ENCODE measurements at places on chromosomes 16 and 17. TPM values are rescaled to one million over a fixed set of nuclear protein-coding genes. Genes with fewer than 3 reads are reported as not detected.
A peak's percentile ranks its signal among the peaks of the same experiment; 100 is the strongest.

Gene KRTAP3-2
- not detected for total RNA-seq

Gene ITGAX
- total RNA-seq: 5.9 TPM

Gene PRR11
- total RNA-seq: 0.78 TPM

Gene SP6
- 0.08 TPM for total RNA-seq

Gene SRL
- total RNA-seq: 400 TPM

Gene HOXB3
- total RNA-seq: 4.2 TPM

GRCh38 chr16:3152277-3152990 lies 17.6 kb downstream of the ZNF213 start:
- DNase-seq: peak; percentile 89

- DNase-seq: no peak
Measured at GRCh38 chr17:2911035-2911754, 115.0 kb downstream of the RAP1GAP2 start.

GRCh38 chr16:372302-372983 lies 2.1 kb upstream of the MRPL28 start:
- DNase-seq: no peak

- DNase-seq: no peak
Measured at GRCh38 chr17:497241-498034, 144.8 kb upstream of the RPH3AL start.

DNA sequence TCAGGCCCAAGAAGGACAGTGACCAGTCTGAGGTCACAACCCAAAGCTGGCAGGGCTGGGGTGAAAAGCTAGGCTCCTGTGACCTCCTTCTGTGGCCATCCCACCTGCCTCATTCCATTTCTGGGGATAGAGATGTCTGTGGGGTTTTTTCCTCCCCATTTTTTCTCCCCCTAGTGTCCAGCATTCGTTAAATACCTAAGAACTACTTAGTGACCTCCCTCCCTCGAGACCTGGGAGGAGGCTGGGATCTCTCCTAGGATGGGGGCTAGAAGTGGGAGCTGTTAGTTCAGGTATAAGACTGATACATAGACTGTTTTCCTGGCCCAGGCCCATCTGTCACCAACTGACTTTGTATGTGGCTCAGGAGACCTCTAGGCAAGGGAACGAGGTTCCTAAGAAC lies 20.5 kb upstream of the STAC2 start:
- DNase-seq: no peak

GRCh38 chr17:35373984-35374765 lies 754 bp upstream of the SLFN11 start:
- DNase-seq: peak; percentile 79

DNA sequence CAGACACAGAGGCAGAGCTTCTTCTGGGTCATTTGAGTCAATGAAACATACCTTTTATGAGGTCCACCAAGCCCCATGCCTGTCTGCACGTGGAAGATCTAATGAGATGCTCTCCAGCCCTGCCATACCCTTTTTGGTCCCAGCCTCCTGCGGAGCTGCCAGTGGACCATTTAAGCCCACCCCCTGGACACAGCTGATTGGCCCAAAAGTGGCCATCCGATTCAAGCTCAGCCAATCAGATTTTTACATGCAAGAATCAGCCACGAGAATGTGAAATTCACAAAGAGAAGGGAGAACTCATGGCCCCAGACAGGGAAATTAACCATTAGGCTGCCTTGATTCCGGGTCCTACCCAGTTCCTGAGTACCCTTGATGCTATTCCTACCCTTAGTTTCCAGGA lies 231.0 kb upstream of the EEF2KMT start:
- DNase-seq: no peak

GRCh38 chr17:2854143-2855055 lies 58.2 kb downstream of the RAP1GAP2 start:
- DNase-seq: no peak

GRCh38 chr16:70496513-70496912 lies 26.8 kb downstream of the COG4 start:
- no peak for DNase-seq

- DNase-seq: no peak
Measured at GRCh38 chr17:50218771-50219315, 17.4 kb upstream of the COL1A1 start.
